Stimulated activated naive CD8-positive, alpha-beta T cell treated with anti-CD3 and anti-CD28 coated beads, Interleukin-15, amount 100 ng/mL, for 72 hours (primary cell): ENCODE measurements at places on chromosomes 3 and 15.

DNA sequence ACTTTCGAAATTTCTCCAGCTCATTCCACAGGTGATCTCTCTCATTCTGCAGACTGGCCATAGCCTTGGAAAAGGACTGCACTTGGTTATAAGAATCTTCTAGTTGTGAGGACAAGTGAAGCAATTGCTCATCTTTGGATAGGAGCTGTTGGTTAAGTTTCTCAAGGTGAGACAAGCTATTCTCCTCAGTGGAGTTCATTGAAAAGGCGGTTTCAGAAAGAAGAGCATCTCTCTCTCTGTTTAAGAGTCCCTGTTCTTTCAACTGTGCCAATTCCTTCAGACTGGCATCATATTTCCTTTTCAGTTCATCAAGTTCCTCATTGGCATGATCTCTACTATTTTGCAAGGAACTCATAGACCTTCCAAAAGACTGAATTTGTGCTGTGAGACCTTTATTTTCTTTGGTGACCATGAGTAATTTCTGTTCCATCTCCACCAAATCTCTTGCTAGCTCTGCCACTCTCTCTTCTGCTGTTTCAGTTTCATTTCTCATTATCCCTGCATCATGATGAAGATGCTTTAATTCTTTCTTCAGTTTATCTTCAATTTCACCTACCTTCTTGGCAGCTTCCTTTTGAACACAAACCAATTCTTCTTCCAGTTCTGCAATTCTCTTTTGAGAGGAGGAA is 30.2 kb upstream of the HCLS1 start:
- no peak for DNase-seq

- DNase-seq, result no peak
These were observed 138.1 kb upstream of the DAZL start for GRCh38 chr3:16743276-16743675.

GRCh38 chr3:197912741-197913476 is 37.1 kb upstream of the RPL35A start:
- DNase-seq, result no peak

DNA sequence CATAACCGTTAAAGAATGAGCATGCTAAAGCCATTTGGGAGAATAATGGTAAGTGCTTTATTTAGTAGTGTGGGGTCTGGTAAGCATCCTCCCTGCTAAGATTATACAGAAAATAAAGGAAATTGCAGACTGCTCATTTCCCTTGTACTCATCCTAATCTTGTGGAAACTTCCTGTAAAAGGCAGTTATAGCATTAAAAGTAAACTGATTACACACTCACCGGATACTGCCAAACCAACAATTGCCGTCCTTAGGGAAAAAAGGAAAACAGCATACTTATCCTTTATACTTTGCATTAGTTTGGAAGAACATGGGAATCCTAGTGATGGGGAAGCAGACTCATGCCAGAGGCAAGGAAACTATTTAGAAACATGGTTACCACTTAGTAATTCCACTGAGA is 5.3 kb upstream of the SPRED1 start:
- no peak for DNase-seq

GRCh38 chr3:196238612-196239560 is 22.6 kb downstream of the SLC51A start:
- DNase-seq, result no peak

- DNase-seq, result peak; percentile 58
These were observed 72.9 kb downstream of the RPL39L start for GRCh38 chr3:187066228-187066995.

DNA sequence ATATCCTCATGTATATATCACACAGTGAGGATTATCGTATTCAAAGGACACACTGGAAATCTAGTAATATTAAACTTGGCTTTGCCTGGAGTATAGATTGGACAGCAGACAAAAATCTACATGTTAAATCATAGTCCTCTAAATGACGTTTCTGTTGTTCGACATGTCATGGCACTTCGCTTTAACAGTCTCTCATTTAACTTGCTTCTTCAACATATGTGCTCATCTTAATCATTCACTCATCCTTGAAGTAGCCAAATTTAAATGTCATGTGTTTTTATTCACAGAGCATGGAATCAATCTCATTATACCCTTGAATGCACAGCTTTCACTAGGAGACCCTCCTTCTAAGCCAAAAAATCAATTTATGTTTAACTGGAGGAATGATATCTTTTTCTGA is 417.0 kb upstream of the CNTN6 start:
- no peak for DNase-seq

GRCh38 chr15:29569533-29570092 is 252.7 kb downstream of the TJP1 start:
- no peak for DNase-seq

- peak; percentile 56 for DNase-seq
These were observed at the start of gene ALS2CL for GRCh38 chr3:46693038-46693891. TSS of gene ALS2CL (minus strand) at chr3:46693679. CDS start at chr3:46689440, 4,239 bp downstream.

DNA sequence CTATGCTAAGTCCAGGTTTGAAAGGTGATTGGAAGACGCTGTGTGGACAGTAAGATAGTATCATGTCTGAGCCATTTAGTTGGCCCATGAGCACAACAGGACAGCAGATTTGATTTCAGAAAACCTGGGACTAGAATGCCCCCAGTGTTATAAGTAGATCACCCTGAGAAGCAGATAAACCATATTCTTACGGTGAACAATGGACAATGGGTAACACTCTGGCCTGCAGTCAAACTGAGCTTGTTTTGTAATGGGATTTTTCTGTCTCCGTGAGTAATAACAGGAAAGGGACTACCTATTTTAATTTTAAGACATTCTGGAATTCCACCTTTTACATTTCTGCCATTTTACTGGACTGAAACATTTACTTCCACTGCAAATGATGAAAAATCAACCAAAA is 71.5 kb downstream of the LDHAL6B start:
- no peak for DNase-seq

GRCh38 chr3:179260949-179261765 is 10.2 kb upstream of the KCNMB3 start:
- DNase-seq, result peak; percentile 72

DNA sequence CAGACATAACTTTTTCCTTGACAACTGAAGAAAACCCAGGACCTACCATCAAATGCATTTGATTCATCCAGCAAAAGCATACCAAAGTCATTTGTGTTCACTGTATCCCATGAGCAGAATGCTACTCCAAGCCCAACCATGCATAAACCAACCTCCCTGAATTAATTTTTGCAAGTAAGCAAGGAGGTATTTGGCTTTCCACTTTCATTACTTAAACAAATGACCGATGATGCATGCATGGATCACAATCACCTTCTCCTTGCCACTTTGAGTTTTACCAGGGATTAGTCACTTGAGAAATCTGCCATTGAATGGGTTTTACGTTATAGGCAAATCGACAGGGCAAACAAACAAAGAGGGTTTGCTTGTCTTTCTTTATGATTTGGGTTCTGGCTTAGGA is 214.8 kb downstream of the FMN1 start:
- no peak for DNase-seq

DNA sequence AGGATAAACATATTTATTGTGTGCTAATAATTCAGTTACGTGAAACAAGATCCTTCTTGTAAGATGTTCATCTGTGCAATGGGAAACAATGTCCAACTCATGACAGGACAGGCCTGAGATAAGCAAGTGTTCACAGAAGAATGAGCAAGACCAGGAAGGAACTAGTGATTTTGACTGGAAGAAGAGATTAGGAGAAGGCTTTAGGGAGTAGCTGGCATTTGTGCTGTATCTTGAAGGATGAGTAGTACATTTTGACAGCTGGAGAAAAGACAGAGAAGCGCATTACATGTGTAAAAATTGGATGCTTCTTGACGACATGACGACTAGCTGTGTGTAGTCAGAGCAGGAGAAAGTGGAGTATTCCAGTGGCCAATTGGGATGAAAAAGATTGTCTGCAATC is 48.4 kb downstream of the GBE1 start:
- no peak for DNase-seq

DNA sequence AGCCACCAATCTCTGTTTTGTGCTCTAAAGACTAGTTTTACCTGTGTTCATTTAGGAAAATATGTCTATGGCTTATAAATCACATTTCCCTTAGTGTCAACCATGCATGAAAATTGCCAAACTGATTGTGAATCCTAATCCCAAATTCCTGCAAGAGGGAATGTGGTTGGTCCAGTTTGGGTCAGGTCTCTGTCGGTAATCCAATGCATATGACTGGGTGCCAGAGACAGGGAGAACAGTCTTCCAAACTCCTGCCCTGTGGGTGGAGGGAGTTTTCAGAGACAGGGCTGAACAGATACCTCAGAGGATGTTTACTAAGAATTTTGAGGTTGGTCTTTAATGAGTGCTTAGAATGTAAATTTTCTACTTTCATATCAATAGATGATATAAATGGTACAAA is 300.5 kb upstream of the ARL6 start:
- DNase-seq, result no peak

DNA sequence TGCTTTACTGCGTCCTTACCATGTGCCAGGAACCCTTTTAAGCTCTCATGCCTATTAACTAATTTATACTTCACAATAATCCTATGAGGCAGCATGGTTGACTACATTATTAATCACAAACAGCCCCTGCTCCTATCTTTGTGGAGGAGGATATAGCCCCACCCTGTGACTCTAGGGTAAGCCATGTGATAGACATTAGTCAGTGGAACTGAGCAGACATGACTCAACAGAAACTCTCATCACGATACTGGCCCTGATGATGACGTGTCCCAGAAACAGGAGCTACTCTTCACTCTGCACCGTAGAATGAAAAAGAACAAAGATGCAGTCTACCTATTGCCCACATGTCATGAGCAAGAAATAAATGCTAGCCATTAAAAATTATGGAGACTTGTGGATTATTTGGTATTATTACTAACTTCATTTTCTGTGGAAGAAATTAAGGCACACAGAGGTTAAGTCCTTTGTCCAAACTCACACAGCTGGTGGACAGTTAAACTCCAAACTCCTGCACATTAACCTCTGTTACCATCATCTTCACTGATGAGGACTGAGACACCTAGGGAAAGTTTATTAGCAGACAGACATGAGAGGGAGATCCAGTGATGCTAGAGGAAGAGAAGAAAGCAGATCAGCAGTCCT is 51.2 kb downstream of the CFAP20DC start:
- DNase-seq, result no peak

DNA sequence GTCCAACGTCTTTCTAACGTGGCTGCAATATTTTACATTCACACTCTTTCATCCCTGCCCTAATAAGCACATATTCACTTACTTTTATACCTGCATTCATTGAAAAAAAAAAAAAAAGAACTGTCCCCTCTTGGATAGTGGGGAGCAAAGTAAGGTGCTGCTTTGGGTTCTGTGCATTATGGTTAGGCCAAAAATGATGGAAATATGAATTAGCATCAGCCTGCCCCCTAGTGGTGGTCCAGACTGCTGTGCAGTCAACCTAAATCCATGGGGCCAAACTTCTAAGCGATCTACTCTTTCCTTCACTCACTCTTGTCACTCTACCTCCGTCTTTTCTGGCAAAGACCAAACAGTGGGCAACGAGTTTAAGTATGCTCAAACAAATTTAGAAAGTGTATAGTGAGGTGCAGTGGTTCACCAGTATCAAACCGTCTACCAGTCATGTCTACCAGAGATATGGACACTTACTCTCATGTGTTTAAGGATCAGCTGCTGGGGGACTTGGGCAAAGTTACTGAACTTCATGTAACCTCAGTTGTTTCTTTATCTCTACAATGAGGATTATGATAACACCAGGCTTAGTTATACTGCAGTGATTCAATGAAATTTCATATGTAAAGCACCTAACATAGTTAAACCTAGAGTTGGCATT is 61.5 kb upstream of the GRM7 start:
- DNase-seq, result peak; percentile 10

DNA sequence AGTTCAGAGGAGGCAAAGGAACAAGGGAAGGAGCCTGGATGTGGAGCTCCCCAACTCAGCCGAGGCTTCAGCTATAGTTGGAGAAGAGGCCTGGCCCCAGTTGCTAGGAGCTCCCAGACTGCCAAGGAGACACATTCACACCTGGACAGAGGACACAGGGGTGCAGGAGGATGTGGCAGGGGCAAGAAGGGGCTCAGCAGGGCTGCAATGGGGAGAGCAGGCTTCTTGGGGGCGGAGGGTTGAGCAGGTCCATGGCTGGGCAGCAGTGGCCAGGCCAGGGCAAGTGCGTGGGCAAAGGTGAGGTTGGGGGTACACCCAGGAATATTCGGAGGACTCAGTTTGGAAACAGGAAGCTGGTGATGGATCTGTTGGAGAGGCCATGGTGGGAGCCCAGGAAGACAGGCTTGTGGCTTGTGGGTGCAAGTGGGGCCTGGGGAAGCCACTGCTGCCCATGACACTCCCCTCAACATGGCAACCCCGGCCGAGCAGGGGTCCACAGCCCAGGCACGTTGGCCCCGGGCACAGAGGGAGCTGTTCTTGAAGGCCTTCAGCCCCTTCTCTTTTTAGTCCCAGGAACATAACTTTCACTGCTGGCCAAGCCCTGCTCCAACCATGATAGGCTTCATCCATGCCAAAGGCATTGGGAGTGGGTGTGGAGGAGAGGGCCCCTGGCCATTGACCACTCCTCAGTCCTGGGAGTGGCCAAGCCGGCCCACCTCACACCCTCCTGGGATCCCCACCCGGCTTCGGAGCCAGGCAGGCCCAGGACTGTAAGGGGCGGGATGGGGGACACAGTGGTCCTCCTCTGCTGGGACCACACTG is 33.3 kb downstream of the TSPAN3 start:
- no peak for DNase-seq

GRCh38 chr3:146747928-146748327 is 142.8 kb upstream of the PLSCR5 start:
- no peak for DNase-seq

GRCh38 chr15:56207092-56207491 is 36.6 kb downstream of the RFX7 start:
- DNase-seq, result no peak

DNA sequence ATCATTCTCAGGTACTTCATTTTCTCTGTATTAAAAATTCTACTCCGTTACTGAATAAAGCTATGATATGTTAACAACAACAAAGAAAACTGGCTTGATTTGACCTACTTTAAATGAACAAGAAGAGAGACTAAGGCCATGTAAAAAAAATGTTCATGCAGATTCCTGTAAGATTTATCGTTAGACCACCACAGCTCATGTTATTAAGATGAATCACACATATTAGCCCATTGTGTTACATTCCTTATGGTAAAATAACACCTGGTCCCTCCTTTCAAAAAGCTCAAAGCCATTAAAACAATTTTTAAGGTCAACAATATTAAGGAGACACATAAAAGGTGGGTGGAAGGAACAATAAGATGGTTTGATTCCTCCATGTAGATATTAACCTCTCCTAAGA is 6.3 kb downstream of the THOC7 start:
- DNase-seq, result no peak

- no peak for DNase-seq
These were observed 1.3 kb downstream of the GRM7 start for GRCh38 chr3:6862041-6862879.

GRCh38 chr3:112740835-112741234 is 99.9 kb upstream of the CCDC80 start:
- no peak for DNase-seq
